ENCODE measurements at places on chromosomes 2 and 18.

DNA sequence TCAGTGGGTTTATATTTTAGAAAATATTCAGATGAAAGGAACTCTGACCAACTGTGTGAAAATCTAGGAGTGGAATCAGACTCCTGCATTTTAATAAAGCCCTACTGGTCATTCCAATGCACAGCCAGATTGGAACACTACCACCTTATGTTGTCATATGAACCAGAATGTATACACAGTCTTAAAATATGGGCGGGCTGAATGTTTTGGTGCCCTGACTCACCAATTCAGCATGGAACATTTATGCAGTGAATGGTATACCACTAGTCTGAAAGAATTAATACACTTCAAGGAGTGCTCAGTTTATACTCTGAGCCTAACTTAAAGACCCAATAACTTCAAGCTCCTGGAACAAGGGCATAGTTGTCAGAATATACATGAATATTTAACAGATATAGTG, 280.9 kb upstream of the TCF4 start:
- DNase-seq = no peak

- no peak for DNase-seq
Measured at GRCh38 chr2:218360453-218360852, 3.8 kb downstream of the CATIP start.

DNA sequence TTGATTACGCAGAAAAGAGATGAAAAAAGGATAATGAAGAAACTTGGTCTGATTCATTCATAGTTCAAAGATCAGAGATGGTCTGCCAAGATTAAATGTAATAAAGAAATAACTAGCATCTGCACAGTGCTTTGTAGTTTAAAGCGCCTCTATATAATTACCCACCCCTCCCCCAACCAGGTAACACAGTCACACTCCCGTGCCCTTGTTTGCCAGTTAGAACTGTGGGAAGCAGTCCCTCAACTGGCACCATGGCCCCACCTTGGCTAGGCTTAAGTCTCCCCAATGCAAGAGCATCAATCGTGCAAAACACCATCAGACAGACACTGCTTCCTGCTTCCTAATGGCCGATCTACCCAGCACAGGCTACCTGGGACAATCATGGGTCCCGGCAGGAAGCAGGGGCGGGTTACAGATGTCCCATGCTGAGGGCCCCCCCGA, 11.6 kb downstream of the ADCY3 start:
- no peak for DNase-seq

GRCh38 chr2:207782238-207783030, 12.7 kb upstream of the FZD5 start:
- DNase-seq = peak; percentile 6

GRCh38 chr2:15357186-15357585, 203.9 kb downstream of the NBAS start:
- DNase-seq = no peak

GRCh38 chr2:238551091-238551490, 124.4 kb downstream of the ASB1 start:
- DNase-seq = no peak

- peak; percentile 61 for DNase-seq
Measured at GRCh38 chr2:27369471-27370025, 590 bp downstream of the EIF2B4 start.

DNA sequence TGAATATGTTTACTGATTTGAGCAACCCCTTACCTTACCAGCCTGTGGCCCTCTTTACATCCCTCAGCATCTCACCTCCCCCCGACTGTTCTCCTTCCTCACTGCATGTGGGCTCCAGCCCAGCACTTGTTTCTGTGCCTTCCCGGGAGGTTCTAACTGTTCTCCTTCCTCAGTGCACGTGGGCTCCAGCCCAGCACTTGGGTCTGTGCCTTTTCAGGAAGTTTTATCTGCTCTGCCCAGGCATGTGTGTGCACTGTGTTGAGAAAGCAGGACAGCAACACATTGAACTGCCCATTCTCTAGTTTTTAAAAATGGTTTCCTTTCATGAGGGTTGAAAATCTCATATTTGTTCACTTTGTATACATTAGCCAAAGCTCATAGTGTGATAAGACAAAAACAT, 158.4 kb downstream of the ATP9B start:
- DNase-seq = no peak

- no peak for DNase-seq
Measured at GRCh38 chr2:176466918-176467452, 197.7 kb downstream of the MTX2 start.

DNA sequence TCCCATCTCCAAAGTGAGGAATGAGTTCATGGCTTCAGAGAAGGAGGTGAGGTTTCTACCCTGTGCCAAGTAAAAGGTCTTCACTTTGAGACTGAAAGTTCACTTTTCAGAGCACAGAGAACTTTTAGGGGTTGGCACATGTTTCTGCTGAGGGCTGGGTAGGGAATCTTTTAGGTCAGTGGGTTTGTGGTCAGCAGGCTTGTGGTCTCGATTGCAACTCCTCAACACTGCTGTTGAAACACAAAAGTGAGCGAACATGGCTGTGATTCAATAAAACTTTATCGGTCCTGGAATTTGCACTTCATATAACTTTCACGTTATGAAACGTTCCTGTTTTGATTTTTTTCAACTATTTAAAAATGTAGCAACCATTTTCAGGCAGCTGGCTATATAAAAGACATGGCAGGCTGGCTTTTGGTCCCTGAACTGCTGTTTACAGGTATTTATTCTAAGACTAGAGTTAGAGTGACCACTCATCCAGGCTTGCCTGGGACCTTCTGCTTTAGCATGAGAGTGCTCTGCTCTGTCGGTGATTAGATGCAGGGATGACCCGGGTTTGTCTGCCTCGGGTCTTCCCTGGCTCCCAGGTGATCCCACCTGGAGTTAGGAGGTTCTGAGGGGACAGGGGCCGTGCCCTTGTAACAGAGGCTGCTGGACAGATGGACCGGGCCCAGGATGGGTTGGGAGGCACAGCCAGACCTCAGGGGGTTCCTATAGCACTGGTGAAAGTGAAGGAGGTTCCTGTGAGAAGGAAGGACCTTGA, 62.7 kb upstream of the TAF1B start:
- DNase-seq = no peak

GRCh38 chr2:9020267-9020666, 16.8 kb upstream of the MBOAT2 start:
- DNase-seq = no peak

- no peak for DNase-seq
Measured at GRCh38 chr2:71785516-71785981, 332.2 kb downstream of the DYSF start.

DNA sequence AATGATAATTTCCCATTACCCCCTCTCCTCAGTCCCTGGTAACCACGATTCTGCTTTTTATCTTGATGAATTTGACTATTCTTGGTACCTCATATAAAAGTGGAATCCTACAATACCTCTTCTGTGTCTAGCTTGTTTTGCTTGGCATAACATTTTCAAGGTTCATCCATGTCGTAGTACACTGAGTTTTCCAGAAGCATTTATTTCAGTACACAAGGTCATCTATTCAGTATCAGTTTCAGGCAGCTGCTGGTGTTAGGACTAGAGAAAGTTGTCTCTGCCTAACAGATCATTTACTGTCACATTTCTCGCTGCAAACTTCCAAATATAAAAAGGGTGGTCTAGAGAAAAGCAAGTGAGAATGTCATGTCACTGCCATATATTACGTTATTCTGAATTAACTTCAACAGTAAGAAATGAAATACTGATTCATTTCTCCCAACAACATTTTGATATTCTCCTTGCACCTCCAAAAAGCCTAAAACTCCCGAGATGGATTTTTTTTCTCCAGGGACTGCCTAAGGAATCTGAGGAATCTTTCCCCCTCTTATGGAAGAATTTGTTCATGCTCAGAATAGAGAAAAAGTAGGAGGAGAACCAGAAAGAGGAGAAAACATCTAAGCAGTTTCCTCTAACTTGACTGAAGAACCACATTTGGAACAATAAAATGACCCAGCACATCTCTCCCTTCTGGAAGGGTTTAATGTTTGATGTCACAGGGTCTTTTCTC, 36.0 kb downstream of the CDK15 start:
- DNase-seq = no peak

- DNase-seq = no peak
Measured at GRCh38 chr2:25339211-25339674, 2.5 kb downstream of the DNMT3A start.

DNA sequence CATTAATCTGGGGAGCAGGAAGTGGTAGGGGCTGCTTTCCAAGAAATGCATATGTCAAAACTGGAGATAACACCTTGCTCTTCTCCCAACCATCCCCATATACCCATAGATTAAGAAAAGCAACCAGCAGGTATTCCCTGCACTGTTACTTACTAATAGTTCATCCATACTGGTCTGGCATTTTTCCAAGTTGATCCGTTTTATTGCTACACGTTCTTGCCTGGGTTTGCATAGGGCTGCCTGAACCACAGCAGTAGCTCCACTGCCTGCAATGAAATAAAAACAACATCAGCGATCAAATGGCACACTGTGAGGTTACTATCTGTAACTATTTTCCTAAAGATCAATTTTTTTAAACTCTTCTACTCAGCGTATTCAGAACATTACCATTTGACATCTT, 65.6 kb downstream of the STK39 start:
- DNase-seq = peak; percentile 71

DNA sequence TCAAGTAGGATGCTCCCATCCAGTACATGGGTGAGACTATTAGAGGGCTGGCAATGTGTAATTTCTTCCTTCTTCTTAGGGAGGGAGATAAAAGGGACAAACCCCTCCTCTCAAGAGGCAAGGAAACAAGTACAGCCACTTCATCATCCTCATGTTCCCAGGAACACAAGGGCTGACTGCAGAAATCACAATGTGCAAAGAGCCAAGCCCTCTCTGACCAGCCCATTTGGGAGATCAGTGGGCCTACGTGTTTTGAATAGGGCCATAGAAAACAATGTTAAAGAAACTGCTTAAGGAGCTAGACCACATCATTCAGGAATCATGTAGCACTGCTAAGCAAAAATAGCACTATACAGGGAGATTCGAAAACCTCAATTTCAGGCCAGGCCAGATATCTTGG, 97.4 kb downstream of the ACTR2 start:
- no peak for DNase-seq

DNA sequence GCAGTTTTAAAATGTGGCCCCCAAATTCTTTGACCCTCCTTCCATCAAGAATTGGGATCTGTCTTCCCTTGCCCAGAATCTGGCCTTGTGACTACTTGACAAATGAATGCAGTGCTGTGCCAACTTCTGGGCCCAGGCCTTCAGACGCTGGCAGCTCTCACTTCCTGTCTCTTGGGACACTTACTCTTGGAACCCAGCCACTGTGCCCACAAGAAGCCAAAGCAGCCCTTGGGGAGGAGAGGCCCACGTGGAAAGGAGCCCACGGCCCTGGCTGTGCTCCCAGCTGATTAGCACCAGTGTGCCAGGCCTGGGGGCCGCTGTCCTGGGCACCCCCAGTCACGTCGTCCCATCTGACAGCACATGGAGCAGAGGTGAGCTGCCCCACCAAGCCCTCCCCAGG, 56.6 kb downstream of the RPL37A start:
- DNase-seq = no peak

- no peak for DNase-seq
Measured at GRCh38 chr2:55842046-55842445, 81.5 kb downstream of the EFEMP1 start.

GRCh38 chr2:229270551-229271410, at the start of gene PID1:
Gene PID1, minus strand, starts transcription at chr2:229271287. Its CDS starts 244 bp downstream, at chr2:229271043.
- DNase-seq = peak; percentile 67

GRCh38 chr18:76425146-76426131, 69.6 kb downstream of the ZNF516 start:
- no peak for DNase-seq

- no peak for DNase-seq
Measured at GRCh38 chr2:127932199-127932876, 46.6 kb upstream of the AMMECR1L start.

- DNase-seq = no peak
Measured at GRCh38 chr2:159275111-159275510, 11.4 kb downstream of the WDSUB1 start.

DNA sequence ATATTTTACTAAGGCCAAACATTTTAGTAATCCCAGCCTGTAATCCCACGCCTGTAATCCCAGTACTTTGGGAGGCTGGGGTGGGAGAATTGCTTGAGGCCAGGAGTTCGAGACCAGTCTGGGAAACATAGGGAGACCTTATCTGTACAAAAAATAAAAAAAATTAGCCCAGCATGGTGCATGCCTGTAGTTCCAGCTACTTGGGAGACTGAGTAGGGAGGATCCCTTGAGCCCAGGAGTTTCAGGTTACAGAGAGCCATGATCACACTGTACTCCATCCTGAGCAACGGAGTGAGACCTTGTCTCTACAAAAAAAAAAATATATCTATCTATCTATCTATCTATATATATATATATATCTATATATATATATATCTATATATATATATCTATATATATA, 19.1 kb downstream of the KLHL23 start:
- DNase-seq = no peak

DNA sequence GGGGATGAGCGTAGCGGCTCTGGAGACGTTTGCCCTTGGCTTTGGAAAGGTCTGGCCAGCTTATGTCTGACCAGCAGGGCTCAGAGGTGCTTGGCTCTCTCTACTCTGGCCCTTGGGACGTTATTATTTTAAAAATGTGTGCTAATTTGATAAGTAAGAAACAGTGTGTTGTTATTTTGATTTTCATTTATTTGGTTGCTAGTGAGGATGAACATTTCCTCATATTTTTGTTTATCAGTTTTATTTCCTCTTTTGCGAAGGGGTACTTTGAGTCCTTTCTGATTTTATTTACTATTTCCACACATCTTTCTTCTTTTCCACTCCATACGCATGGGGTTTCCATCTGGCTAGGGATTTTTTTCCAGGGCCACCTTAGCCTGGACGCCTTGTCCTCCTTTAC, 11.4 kb downstream of the CXCR4 start:
- no peak for DNase-seq

- DNase-seq = peak; percentile 96
Measured at GRCh38 chr2:24399434-24400206, 39.3 kb upstream of the ITSN2 start.

DNA sequence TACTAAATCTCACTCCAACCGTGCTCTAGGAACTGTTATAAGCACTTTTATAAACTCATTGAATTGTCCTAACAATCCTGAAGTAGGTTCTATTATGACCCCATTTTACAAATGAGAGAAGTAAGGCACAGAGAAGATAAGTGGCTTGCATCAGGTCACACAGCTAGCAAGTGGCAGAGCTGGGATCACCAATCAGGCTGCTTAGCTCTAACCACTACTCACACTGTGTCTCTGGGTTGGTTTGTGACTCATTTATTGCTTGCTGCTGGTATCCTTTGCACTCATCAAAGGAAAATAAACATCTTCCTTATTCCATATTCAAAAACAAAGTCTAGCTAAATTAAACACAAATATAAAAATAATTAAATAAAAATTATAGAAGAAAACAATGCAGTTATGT, 42.5 kb upstream of the IL1R2 start:
- no peak for DNase-seq

- no peak for DNase-seq
Measured at GRCh38 chr2:171490577-171490976, 31.7 kb upstream of the CYBRD1 start.

DNA sequence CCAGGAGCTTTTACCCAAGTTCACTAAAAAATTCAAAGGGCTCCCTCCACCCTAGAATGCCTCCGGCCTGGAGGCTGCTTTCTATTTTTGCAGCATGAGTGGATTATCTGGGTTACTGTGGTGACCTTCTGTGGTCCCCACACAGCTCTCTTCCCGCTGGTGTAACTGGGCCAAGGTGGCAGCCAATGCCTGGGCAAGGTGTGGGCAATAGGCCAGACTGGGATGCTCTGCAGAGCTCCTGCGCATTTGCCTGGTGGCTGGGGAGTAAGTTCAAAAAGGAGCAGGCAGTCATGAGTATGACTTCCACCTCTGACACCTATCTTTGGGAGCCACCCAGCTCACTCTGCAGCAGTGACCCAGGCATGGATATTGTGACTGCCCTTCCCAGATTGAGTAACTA, 130.5 kb upstream of the SPRED2 start:
- DNase-seq = no peak

All from NCI-H146 (cell line).